ENCODE measurements at places on chromosomes 13 and 19.

- DNase-seq = no peak
These were observed 75.4 kb downstream of the PEG3 start for GRCh38 chr19:56765137-56765536.

DNA sequence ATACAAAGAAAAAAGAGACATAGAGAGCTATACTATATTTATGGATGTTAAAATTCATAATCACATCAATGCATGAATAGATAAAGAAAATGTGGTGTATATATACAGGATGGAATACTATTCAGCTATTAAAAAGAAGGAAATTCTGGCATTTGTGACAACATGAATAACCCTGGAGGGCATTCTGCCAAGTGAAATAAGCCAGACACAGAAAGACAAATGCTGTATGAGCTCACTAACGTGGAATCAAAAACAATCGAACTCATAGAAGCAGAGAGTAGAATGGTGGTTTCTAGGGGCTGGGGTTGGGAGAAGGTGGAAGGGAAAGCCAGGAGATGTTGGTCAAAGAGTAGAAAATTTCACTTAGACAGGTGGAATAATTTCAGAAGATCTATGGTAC is 24.0 kb downstream of the UTP14C start:
- DNase-seq = no peak

DNA sequence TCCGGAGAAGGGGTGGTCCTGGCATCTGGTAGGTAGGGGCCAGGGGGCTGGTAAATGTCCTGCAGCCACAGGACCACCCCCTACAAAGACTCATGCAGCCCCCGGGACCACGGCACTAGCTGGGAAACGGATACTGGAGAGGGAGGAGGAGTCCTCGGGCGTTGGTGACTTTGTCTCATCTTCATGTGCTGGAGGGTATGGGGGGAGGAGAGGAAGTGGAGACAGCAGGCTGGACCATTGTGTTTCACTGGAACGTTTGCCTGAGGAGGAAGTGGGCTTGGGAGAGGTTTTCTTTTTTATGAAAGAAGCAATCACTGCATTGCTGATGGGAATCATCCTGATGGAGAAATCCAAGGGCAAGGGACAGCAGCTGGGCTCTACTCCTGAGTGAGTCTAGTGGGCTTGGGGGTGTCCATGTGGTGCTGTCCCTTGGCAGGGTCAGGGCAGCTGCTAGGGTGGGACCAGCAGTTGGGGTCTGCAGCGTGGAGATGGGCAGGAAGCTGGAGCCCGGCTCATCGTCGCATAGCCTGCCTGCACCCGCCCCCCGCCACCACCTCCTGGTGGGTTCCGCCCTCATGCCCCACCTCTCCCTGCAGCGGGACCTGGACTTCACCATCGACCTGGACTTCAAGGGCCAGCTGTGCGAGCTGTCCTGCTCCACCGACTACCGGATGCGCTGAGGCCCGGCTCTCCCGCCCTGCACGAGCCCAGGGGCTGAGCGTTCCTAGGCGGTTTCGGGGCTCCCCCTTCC is 1.7 kb upstream of the ADM5 start:
- no peak for DNase-seq

- no peak for DNase-seq
These were observed 33.0 kb downstream of the KCTD4 start for GRCh38 chr13:45167611-45168554.

DNA sequence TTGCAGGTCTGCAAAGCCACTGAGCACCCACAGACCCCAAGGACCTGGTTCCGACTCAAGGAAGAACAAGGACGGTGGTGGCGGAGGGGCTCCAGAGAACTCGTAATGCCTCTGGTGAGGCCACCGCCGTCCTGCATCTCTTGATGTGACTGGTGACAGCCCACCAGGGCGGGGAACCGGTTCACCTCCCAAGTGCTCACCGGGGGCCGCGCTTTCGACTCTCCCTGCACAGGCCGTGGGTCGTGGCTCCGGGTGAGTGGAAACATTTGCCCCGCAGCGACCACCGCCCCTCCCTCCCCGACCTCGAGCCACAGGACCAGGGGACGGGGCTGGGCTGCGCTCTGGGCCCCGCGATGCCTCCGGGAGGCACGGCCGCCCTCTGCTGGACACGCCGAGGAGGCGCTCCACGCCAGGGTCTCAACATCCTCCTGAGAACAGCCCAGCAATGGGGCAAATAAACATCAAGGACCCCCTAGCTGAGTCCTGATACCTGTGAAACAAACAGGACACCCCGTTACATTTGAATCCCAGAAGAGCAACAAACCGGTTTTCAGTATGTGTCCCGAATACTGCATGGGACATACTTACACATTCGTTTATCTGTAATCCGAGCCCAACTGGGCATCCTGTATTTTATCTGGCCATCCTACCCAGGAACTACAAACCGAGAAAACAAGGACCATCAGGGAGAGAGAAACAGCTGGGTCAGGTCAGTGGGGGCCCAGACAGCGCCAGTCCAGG is 3.9 kb upstream of the PLPP2 start:
- peak; percentile 15 for DNase-seq

DNA sequence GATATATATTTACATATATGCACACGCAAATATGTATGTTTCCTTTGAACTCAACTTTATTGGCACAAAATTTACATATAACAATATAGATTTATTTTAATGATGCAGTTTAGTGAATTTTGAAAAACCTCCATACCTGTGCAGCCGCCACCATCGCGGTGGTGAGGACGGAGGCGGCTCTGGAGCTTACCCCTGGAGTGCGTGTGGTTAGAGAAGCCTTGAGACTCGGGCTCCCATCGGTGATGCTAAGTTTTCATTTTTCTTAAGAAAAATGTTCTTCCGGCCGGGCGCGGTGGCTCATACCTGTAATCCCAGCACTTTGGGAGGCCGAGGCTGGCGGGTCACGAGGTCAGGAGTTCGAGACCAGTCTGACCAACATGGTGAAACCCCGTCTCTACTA is 31.8 kb downstream of the GJA3 start:
- no peak for DNase-seq

- DNase-seq = peak; percentile 79
These were observed 7.1 kb upstream of the DPP9 start for GRCh38 chr19:4730740-4731171.

- no peak for DNase-seq
These were observed 29.4 kb upstream of the KDM4B start for GRCh38 chr19:4939466-4939865.

Measured in CD8-positive, alpha-beta memory T cell (primary cell).